ENCODE measurements at places on chromosomes 13 and 19. TPM values are rescaled to one million over a fixed set of nuclear protein-coding genes. Genes with fewer than 3 reads are reported as not detected.

JAK3 gene
- total RNA-seq: 5.6 TPM

DNA sequence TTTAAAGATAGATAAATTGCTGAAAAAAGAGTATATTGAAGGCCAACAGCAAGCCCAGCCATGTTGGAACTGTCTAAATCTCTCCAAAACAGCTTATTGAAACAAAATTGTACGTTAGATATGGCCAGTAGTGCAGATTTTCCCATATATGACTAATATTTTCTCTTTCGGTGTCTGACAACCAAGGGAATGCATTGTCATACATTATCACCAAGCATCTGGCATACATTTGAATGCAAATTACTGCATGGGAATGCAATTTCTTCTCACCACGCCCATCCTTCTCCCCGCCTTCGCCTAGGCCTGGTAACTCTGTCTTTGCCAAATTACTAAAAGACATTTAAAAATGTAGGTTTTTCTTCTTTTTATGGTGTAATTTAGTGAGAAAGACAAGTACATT is 32.5 kb upstream of the IRS2 start:
- no peak overlapping the region for H3K4me3 ChIP-seq
- H3K27ac ChIP-seq: no peak overlapping the region
- no peak for DNase-seq
- H3K4me1 ChIP-seq: peaks cover 26% of the 10 kb centered on the region
- H3K27me3 ChIP-seq: no peaks in the 10 kb centered on the region
- H3K36me3 ChIP-seq: no peaks in the 10 kb centered on the region

TYK2 gene
- 63.8 TPM for total RNA-seq

LILRA6 gene
- total RNA-seq: not detected

DNA sequence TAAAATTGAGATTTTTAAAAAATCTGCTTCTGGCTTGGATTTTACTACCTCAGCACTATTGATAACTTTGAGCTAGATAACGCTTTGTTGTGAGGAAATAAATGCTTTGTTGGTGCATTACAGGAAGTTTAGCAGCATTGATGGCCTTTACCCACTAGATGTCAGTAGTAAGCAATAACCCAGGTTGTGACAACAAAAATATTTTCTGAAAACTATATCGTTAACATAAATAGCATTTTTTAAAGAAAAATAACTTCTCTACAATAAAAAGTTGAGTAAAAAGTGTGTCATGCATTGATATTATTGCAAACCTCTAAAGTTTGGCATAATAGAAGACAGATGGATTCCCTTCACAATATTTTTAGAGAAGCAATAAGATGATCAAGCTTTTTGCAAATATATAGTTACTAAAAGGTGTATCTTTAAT is 1246.5 kb downstream of the UQCRFS1 start:
- no peak for DNase-seq
- no peaks in the 10 kb centered on the region for H3K36me3 ChIP-seq
- peaks cover 7% of the 10 kb centered on the region for H3K4me1 ChIP-seq
- H3K27me3 ChIP-seq: no peaks in the 10 kb centered on the region
- H3K27ac ChIP-seq: no peak overlapping the region

- no peaks in the 10 kb centered on the region for H3K27me3 ChIP-seq
- H3K4me3 ChIP-seq: no peak overlapping the region
- H3K4me1 ChIP-seq: peaks cover 7% of the 10 kb centered on the region
- no peak overlapping the region for H3K27ac ChIP-seq
- H3K36me3 ChIP-seq: no peaks in the 10 kb centered on the region
Observed at GRCh38 chr13:109033090-109033489, 403.7 kb downstream of the MYO16 start.

GRCh38 chr13:82803341-82803740 is 1078.9 kb downstream of the SLITRK1 start:
- H3K4me1 ChIP-seq: 0 out of 2 replicates have a peak, but pooled peaks cover under 1% of the 10 kb centered on the region
- H3K4me3 ChIP-seq: no peak overlapping the region
- no peaks in the 10 kb centered on the region for H3K36me3 ChIP-seq
- H3K27me3 ChIP-seq: no peaks in the 10 kb centered on the region

PPAN gene
- total RNA-seq: 80.8 TPM

FBXW9 gene
- total RNA-seq: 15.2 TPM

DNA sequence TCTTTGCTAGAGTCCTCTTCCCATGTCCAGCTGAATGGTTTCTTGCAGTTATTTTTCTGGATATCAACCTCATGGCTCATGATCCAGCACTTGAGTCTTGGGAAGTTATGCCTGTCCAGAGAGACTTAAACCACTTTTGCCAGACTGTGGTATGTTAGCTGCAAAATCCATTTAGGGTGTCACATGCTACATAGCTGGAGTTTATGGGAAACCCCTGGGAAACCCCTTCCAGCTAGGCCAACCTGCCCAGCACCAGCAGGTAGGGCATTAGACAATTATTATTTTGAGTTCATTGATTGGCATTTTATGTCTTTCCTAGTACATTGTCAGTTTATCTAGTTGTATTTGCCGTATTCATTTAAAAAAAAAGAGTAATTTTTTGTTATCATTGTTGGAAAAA is 797.8 kb downstream of the EFNB2 start:
- no peak overlapping the region for H3K27ac ChIP-seq
- H3K36me3 ChIP-seq: no peaks in the 10 kb centered on the region
- peaks cover 2% of the 10 kb centered on the region for H3K4me1 ChIP-seq
- H3K27me3 ChIP-seq: no peaks in the 10 kb centered on the region

GRCh38 chr19:5334824-5335500 is 5.7 kb downstream of the PTPRS start:
- no peak for DNase-seq
- H3K27me3 ChIP-seq: no peaks in the 10 kb centered on the region
- no peak overlapping the region for H3K4me3 ChIP-seq
- H3K27ac ChIP-seq: peak overlapping the region; percentile 76
- H3K36me3 ChIP-seq: no peaks in the 10 kb centered on the region

S1PR2 gene
- total RNA-seq: 13.2 TPM

NKG7 gene
- 0.53 TPM for total RNA-seq

GRCh38 chr19:30402436-30403202 is 30.4 kb downstream of the ZNF536 start:
- no peak for DNase-seq
- peaks cover 12% of the 10 kb centered on the region for H3K4me1 ChIP-seq
- H3K27ac ChIP-seq: no peak overlapping the region
- H3K27me3 ChIP-seq: no peaks in the 10 kb centered on the region
- H3K4me3 ChIP-seq: no peak overlapping the region

ZFP14 gene
- total RNA-seq: 7.9 TPM

GRCh38 chr19:7986321-7987113 is 18.9 kb downstream of the ELAVL1 start:
- no peak overlapping the region for H3K4me3 ChIP-seq
- H3K4me1 ChIP-seq: no peaks in the 10 kb centered on the region
- H3K27ac ChIP-seq: peak overlapping the region; percentile 57
- no peak for DNase-seq

DNA sequence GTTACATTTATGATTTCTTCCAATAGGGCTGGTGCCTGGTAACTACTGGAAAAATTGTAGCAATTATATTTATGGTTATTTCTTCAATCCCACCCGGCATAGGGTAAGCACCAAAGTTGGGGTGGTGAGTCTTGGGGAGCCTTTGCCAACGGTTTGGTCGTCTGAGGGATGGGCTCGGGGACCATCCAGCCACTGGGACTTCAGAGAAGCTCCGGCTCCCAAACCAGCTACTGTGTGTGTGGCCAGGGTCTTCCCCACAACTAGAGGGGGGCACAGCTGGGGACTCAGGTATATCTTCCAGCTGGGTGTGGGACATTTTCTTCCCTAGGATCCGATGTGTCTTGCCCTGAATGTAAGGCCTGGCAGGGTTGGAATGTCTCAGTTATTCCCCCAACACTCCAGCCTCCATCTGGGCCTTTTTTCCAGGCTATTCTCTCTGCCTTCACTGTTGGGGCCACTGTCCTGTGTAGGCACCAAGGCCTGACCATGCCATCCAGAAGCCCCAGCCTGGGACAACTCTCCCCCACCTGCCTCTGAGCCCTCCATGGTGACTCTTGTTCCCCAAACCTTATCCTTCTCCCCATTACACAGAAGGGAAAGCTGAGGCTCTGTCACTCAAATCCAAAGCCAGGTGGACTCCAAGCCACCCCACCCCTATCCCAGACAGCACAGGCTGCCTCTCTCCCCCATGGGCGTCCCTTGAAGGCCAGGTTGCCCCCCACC is 1.1 kb upstream of the IFI30 start:
- no peak overlapping the region for H3K4me3 ChIP-seq
- no peak overlapping the region for H3K27ac ChIP-seq
- peaks cover 9% of the 10 kb centered on the region for H3K4me1 ChIP-seq
- H3K27me3 ChIP-seq: peaks cover 19% of the 10 kb centered on the region
- DNase-seq: no peak

GRCh38 chr19:38142176-38143035 is 81.6 kb downstream of the DPF1 start:
- H3K27me3 ChIP-seq: no peaks in the 10 kb centered on the region
- no peaks in the 10 kb centered on the region for H3K4me1 ChIP-seq
- no peak overlapping the region for H3K4me3 ChIP-seq
- DNase-seq: peak; percentile 87

TMEM238 gene
- 5.8 TPM for total RNA-seq

DNA sequence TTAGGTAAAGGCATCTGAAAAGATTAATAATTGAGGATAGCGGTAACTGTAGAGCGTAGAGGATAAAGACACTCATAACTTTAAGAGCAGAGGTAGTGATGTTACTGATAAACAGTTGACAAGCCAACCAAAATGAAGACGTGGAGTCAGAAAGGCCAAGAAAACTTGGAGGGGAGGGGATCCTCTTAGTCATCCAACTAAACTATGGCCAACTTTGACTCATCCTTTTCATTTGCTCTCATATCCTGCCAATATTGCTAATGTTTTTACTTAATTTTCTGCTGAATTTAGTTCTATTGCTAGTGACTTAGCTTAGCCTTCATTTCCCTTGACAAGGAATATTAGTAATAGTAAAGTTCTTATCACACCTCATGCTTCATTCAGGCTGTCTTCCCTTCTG is 13.4 kb downstream of the ITGBL1 start:
- H3K27ac ChIP-seq: no peak overlapping the region
- no peaks in the 10 kb centered on the region for H3K4me1 ChIP-seq
- no peaks in the 10 kb centered on the region for H3K27me3 ChIP-seq
- no peak for DNase-seq

DNA sequence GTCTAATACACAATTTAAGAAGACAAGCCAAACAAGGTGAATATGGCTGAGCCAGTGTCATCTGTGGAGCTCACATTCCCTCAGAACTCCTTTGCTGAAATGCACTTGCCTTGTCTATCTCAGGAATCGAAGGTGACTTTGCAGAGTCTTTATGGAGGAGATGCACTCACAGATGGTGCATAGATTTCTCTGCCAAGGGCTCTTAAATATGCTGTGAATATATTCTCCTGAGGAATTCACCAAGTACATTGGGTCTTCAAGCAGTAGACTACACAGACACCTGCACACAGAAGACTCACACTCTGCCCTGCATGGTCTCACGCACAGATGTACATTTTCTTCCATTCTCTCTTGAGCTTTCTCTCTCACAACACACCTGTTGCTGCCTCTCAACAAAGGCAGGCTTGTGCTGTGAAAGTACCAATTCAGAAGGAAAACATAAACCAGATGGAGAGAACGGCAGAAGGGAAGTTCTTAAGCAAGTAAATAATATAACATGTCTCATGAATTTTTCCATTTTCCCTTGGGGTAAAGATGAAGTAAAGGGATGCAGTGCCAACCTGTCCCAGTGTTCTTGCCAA is 174.7 kb downstream of the DLEU7 start:
- H3K36me3 ChIP-seq: no peaks in the 10 kb centered on the region
- H3K27me3 ChIP-seq: no peaks in the 10 kb centered on the region
- peaks cover 10% of the 10 kb centered on the region for H3K4me1 ChIP-seq
- DNase-seq: no peak
- no peak overlapping the region for H3K4me3 ChIP-seq

DNA sequence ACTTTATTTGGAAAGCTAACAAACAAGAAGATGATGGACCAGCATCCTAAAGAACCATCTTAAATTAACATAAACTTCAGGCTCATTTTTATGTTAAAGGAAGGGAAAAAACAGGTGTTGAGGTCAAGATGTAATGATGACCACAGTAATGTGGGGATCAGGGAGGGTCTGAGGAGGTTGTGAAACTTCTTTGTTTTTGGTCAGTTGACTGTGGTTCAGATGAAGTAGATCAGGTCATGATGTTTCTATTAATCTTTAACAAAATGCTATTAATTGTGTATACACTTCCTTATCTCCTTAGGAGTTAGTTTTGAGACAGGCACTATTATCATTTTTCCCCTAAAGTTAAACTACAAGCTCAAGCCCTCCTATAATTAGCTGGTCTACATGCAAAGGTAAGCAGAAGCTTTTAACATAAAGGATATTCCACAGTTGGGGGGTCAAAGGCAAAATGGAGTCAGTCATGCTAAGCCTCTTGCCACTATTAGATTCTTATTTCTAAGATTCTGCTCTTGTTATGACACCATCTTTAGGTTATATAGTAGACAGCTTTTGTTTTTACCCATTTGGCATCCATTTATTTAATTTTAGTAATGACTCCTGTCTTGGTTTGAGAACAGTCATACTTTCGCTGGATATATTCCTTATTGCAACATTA is 800.1 kb upstream of the PCDH9 start:
- H3K27me3 ChIP-seq: no peaks in the 10 kb centered on the region
- H3K4me3 ChIP-seq: no peak overlapping the region
- no peak overlapping the region for H3K27ac ChIP-seq

DNA sequence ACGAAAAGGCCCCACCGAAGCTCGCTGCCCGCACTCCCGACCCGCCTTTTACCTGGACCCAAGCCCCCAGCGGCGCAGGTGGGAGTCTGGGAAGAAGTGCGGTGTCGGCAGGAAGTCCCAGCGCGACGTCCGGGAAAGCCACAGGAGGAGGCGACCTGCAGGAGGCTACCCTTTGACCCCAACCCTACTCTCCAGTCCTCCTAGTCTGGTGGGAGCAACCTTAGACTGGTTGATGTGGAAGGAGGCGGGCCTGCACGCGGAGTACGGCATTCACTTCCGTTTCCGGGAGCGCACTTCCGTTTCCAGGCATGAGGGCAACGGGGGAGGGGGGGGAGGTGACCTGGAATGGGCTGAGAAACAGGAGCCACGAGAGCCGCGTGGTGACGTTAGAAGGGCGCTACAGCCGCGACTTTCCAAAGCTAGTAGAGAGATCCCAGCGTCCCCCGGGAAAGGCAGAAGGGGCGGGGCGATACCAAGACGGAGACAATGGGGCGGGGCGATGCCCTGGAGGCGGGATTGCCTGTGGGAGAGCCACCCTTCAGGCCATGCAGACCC is 28.5 kb downstream of the ZNF266 start:
- no peaks in the 10 kb centered on the region for H3K4me1 ChIP-seq
- peak overlapping the region; percentile 64 for H3K4me3 ChIP-seq
- peak; percentile 65 for DNase-seq
- peaks cover 47% of the 10 kb centered on the region for H3K36me3 ChIP-seq
- H3K27ac ChIP-seq: no peak overlapping the region

CTXN1 gene
- 48.2 TPM for total RNA-seq

Data from WTC11 (cell line).